ENCODE measurements at places on chromosomes 5 and 9.

DNA sequence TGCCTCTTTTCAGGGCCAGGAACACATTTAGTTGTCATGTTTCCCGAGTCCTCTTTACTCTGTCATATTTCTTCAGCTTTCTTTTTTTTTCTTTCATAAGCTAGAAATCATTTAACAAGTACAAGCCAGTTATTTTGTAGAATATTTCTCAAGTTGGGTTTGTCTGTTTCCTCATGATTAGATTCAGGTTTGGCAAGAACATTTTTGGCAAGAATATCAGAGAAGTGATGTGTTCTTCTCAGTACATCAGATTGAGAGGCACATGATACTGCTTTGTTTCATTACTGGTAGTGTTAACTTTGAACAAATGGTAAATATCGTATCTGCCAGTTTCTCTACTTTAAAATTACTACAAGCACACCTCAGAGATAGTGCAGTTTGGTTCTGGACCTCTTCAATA is 45.1 kb downstream of the PCSK5 start:
- no peak for DNase-seq

- no peak for DNase-seq
These were observed 38.7 kb downstream of the KCTD16 start for GRCh38 chr5:144209361-144209760.

DNA sequence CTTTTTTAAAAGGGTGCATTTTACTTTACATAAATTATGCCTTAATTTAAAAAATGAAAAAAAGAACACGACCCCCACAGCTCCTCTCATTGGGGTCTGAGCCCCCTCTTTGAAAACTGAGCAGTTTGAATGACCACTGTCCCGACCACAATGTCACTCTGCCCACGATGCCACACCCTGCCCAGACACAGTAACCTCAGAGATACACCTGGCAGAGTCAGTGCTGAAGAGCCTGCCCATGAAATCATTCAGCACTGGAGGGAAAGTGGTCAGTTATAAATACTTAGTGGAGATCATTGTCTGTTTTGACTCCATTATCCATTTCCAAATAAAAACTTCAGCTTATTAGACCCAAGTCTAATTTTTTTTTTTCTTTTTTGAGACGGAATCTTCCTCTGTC is 49.3 kb downstream of the DNAJC21 start:
- no peak for DNase-seq

DNA sequence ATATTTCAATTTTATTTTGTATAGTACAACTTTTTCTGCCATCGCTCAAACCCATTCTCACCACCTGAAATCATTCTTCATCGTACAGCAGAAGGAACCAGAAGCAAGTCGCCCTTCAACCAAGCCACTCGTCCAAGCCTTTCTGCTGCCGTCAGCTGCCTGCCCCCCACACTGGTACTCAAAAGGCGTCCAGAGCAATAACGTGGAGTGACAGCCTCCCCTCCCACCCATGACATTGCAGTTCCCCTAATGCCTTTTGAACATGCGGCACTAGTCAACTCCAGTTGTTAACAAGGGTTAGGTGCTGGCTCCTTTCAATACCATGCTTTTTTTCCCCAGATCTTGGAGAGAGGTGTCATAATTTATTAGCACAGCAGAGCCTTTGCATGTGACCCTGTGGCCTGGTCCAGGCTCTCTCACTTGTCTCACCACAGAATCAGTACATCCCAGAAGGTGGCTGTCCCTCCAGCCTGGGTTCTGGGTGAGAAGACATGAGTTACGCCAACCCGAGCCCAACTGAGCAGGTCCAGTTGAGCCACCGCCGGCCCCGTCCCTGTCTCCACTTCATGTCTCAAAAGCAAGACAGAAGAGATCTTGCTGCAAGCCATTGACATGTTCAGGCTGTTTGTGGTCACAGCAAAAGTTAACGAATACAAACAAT is 20.4 kb upstream of the MED10 start:
- DNase-seq = no peak

GRCh38 chr9:4499917-4500316 is 9.6 kb downstream of the SLC1A1 start:
- DNase-seq = no peak

GRCh38 chr9:111957856-111958631 is 61.4 kb downstream of the UGCG start:
- DNase-seq = peak; percentile 97

DNA sequence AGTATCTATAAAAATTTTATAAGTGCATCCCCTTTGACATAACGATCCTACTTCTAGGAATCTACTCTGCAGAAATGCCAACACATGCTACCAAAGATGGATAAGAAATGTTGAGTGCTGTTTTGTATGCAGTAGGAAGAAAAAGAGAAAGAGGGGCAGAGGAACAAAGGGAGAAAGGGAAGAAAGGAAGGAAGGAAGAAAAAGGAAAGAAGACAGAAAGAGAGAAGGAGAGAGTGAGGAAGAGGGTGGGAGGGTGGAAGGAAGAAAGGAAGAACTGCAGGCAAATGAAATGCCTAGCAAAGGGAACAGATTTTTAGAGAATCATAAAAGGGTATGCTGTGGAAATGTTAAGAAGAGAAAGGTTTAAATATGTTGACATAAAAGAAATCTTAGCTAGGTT is 48.5 kb upstream of the ALDOB start:
- no peak for DNase-seq

DNA sequence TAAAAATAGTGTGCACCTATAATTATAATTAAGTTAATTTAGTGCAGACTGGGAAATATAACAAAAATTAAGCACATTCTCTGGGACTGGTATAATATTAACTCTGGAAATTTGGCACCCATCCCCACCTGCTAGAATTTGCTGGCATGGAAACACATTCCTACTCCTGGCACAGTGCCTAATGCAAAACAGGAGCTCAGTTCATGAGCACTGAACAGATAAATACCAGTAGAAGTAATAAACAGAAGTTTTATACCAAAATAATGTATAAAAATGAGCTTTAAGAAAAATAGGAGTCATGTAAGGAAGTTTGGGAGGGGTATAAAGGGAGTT is 23.7 kb upstream of the NPR3 start:
- no peak for DNase-seq

GRCh38 chr9:87250205-87250604 is 247.5 kb upstream of the DAPK1 start:
- no peak for DNase-seq

DNA sequence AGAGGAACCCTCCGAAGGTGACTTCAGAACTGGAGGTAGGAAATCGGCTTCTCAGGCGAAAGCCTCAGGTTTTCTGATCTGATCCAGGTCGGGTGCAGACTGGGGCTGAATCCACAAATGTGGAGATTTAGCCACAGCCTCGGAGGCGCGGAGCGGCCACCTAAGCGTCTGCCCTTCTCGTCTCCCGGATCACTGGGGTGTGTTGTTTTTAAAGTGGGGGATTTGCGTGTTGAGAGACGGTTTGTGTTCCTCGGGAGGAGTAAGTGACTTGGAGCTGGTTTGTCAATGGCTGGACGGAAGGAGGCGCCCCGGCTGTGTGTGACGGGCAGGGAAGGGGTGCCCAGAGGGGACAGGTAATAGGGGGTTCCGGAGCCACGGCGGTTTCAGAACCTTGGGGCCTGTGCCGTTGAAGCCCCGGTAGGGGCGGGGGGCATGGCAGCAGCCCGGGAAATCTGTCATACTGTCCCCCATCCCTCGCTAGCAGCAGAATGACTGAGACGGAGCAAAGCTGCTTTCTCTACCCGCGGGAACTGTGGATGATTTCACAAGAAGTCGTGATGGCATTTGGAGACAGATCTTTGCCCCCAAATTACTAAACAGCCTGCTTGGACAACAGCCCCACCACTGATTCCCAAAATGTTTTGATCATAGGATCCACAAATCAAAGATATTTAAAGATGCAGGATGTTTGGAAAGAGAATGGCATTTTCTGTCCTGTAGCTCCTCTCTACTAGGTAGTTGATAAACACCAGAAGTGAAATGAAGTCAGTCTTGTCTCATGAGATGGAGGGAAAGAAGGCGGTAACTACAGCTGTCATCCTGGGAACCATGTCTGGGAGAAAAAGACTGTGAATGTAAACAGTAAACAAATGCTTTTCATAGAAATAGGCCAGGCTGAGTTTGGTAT is 216.5 kb downstream of the PDZD2 start:
- DNase-seq = no peak

- no peak for DNase-seq
These were observed 23.9 kb downstream of the UGCG start for GRCh38 chr9:111920531-111920930.

- no peak for DNase-seq
These were observed 22.8 kb upstream of the ELL2 start for GRCh38 chr5:95984287-95984938.

- DNase-seq = peak; percentile 15
These were observed 196.2 kb downstream of the HSPA4 start for GRCh38 chr5:133247881-133248624.
